NCI-H226 (cell line): ENCODE measurements at places on chromosomes 5 and 9.
A peak's percentile ranks its signal among the peaks of the same experiment; 100 is the strongest.

GRCh38 chr9:136936645-136937170 lies 7.8 kb downstream of the FBXW5 start:
- DNase-seq: no peak

GRCh38 chr5:129670957-129671500 lies 76.9 kb upstream of the MINAR2 start:
- no peak for DNase-seq

- DNase-seq: no peak
These were observed 1171.2 kb downstream of the CDH12 start for GRCh38 chr5:21681911-21682310.

DNA sequence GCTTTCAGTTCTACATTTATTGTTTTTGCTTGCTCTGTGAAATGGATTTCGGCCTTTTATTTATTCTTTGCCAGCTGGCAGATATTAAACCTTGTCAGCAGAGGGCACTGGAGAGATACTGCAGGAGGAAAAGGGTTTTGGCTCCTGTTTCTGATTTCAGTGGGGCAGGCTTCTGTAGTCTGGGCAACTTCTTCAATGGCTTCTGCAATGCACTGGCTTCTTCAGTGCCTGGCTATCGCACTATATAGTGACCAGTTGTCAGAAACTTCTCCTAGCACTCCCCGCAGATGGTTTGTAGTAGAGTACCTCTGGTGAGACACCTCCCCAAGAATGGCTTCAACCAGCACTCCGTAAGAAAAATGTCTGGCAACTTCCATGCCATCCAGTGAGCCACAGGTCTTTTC lies 3.2 kb upstream of the NFX1 start:
- DNase-seq: peak; percentile 18

GRCh38 chr5:52989025-52989780 lies at the start of gene ITGA2:
TSS of gene ITGA2 (plus strand) at chr5:52989352. CDS start at chr5:52989469, 117 bp downstream.
- DNase-seq: peak; percentile 65

DNA sequence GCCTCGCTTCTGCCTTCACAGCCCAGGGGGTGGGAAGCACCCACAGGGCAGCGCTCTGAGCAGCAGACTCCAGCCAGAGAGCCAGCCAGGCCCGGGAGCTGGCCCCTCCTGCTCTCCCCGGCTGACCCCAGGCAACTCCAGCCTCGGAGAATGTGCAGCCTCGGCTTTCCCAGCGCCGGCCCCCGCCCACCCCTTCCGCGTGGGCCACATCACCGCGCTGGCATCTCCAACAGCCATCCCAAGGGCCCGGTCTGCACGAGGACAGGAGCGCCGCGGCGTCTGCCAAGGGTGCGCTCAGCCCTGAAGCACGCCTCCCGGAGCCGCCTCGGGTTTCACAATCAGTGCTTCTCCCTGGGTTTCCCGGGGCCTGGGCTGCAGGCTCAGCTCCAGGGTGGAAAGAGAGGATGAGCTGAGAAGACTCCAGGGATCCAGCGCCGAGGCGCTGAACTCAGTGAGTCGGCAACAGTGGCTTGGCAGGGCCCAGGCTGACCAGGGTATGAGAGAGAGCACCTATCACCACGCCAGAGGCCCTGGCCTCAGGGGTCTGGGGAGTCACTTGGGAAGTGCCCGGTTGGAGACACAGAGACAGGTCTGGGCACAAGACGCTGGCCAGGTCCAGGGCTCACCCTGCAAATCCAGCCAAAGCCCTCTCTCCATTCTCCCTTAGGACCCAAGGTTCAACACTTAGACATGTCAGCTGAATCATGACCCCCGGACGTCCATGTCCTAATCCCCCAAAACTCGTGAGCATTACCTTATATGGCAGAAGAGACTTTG lies 79.6 kb downstream of the ADAMTS2 start:
- DNase-seq: peak; percentile 99

- no peak for DNase-seq
These were observed 10.6 kb upstream of the TRPC7 start for GRCh38 chr5:136375920-136376319.

DNA sequence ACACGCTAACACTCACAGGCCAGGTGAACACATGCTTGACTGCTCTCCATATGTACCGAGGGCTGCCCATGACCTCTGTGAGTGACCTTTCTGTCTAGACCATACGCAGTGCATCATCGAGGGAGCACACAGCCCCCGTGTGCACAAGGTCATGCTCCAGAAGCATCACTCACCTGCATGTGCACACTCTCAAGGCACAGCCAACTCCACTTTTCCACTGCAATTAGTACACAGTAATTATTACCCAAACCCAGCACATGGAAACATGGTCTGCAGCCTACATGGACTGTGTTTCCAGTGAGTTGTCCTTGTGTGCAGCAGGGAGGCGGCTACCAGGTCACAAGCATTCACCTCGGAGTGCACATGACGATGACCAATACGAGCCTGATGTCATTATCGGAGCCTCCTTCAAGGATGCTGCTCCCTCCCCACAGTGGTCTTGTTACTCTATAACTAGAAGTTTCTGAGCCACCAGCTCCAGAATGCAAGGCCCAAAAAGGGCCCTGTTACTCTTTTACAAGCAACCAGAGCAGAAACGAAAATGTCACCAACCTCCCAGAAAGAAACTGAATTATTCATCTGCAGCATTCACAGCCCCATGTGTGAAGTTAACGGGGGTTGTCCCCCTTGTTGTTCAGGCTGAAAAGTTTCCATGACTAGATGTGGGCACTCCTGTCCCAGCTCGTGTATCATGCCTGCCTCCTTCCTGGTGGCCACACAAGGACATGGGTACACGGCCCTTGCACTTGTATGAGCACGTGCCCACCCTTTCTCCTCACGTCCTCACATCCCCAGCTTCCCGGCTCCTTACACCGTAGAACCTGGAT lies 31.2 kb downstream of the SEMA4D start:
- DNase-seq: no peak

DNA sequence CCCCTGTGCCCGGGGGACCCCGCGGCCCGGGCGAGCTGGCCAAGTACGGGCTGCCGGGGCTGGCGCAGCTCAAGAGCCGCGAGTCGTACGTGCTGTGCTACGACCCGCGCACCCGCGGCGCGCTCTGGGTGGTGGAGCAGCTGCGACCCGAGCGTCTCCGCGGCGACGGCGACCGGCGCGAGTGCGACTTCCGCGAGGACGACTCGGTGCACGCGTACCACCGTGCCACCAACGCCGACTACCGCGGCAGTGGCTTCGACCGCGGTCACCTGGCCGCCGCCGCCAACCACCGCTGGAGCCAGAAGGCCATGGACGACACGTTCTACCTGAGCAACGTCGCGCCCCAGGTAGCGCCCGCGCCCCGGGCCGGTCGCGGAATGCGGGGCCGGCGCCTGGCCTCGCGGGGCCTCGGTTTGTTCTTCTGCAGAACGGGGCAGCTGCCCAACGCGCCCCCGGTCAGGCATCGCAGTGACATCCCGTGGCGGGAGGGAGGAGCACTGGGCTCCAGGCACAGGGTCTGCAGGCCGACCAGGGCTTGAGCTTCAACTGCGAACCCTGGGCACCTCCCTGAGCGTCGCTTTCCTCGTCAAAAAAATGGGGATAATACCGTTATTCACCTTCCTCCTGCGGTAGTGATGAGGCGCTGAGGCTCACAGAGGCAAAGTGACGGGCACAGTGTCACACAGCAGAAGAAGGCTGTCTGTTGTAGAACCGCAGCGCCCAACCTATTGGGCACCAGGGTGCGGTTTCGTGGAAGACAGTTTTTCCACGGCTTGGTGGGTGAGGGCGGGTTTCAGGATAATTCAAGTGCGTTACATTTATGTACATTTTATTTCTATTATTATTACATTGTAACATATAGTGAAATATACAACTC lies 777 bp downstream of the ENDOG start:
- DNase-seq: no peak

DNA sequence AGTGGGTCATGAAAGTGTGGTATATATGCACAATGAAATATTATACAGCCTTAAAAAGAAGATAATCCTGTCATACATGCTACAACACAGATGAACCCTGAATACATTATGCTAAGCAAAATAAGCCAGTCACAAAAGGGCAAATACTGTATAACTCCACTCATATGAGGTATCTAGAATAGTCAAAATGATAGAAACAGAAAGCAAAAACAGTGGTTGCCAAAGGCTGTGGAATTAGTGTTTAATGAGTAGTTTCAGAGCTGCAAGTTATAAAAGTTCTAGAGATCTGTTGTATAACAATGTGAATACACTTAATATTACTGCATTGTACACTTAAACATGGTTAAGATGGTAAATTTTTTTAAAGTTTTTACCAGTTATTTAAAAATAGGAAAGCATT lies 135.0 kb downstream of the OXCT1 start:
- DNase-seq: no peak

DNA sequence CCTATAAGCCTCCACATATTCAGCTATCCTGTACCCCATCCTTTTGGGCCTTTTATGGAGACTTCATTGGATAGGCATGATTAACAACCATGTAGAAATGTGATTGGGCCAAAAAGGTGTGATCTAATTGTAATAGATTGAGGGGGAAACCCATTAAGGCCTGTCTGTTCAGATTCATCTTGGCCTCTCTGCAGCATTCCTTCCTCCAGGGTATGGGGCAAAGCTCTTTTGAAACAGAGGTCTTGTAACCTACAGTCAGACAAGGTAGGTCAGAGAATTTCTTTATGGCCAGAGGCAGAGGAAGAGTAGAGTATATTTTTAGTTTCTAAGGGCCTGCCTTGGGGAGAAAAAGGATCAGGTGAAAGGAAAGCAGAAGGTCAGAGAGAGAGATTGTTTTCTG lies 98.5 kb downstream of the INVS start:
- no peak for DNase-seq

GRCh38 chr5:160507221-160507721 lies 85.6 kb downstream of the PTTG1 start:
- DNase-seq: peak; percentile 20

- DNase-seq: no peak
These were observed 500 bp upstream of the CREBRF start for GRCh38 chr5:173055722-173055982.

DNA sequence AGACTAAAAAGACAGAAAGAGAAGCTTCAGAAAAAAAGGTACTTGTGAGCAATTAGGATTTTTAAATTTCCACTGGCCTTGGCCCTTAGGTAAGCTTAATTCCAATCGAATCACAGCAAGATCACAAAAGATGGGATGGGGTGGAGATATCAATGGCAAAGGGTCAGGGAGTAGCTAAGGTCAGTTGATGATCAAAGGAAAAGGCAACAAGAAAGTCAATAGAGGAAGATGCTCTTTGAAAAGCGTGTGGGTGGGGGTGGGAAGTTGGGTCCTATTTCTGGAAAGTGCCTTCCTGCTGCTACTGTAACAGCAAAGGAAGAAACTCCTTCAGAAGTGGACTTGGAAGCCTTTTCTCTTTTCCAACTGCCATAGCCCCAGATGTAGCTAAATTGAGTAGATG lies 7.3 kb downstream of the C1QTNF3 start:
- no peak for DNase-seq

- DNase-seq: no peak
These were observed 574.2 kb downstream of the RAB3C start for GRCh38 chr5:59157068-59157467.

- no peak for DNase-seq
These were observed 148.3 kb upstream of the GHR start for GRCh38 chr5:42274913-42275312.

DNA sequence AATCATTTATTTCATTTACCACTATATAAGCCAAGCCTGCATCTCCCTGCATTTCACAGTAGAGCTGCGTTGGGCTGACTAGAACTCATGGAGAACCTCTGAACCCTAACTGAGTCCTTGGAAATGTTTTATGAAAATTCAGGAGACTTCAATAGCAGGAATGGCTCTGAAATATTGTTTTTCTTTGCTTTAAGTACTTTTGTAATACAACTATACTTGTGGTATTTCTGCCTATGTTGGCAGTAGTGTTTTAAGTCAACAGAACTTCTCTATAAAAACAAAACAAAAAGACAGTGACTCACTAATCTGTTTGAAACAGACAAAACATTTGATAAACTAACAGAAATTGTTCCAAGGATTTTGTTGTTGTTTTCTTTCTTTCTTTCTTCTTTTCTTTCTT lies 489.2 kb upstream of the MEF2C start:
- no peak for DNase-seq
